ENCODE measurements at places on chromosomes 11 and 22.

GRCh38 chr11:65888163-65888814 is at the start of gene FIBP:
Gene FIBP (minus strand): TSS chr11:65888471. CDS start chr11:65888418, 53 bp downstream.
- peak; percentile 96 for DNase-seq

GRCh38 chr11:67303835-67304411 is 593 bp downstream of the SSH3 start:
- DNase-seq = no peak

- no peak for DNase-seq
Observed at GRCh38 chr22:22002526-22003055, 20.0 kb upstream of the TOP3B start.

DNA sequence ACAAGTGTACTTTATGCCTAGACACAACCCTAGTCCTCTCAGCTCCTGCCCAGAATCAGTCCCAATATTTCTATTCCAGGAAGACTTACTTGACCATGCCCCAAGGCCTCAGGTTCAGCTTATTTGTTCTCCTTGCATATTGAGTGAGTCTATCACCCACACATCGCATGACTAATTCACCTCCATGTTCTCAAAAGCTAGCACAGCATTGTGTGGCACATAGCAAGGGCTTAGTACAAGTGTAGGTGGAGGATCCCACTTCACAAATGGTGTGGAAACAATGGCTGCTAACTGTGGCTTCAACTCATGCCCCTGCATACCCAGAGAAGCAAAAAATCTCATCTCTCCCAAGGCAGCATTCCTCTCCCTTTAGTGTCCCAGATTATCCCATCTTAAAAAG is 602.6 kb upstream of the API5 start:
- DNase-seq = no peak

DNA sequence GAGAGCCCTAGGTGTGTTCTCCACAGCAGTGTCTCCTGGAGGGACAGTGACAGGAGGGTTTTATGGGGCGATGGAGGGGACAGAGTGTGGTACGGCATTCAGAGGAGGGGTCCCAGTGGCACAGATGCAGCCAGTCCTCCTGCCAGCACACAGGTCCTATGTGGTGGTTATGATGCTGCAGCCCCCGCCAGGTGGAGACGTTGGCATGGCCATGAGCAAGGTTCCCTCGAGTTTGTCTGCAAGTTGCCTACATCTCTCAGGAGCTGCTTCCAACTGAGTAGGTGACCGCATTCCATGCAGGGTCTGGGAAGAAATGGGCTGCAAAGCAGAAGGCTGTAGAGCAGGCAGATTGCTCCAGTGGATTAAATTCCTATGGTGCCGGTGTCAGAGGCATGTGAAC is 646.0 kb downstream of the TBC1D22A start:
- DNase-seq = no peak

DNA sequence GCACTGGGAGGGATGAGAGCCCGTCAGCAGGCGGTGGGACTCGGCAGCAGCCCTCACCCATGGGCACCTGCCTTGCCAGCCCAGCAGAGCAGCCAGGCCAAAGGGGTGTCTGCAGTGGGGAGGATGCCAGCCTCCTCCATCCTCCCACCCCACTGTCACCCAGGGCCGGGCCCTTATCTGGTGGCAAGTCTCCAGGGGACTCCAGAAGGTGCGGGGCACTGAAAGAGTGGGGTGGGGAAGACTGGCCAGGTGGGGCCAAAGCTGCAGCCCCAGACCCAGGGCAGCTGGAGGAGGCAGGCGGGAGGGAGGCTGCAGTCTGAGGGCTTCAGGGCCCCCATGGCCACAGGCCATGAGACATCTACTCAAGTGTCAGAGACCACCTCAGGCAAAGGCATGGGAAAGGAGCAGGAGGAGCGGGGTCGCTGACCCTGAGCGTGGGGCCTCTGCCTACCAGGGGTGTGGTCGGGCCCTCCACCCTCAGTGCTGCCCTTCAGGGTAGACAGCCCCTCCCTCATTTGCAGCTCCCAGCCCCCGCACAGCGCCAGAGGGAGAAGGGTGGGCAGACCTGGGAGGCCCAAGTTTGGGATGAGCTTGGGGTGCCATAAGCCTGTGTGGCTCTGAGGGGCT is 3.5 kb downstream of the DGCR6L start:
- no peak for DNase-seq

- no peak for DNase-seq
Observed at GRCh38 chr11:115659061-115659963, 155.1 kb upstream of the CADM1 start.

GRCh38 chr11:19116276-19116970 is 545 bp upstream of the ZDHHC13 start:
- no peak for DNase-seq
